ENCODE measurements at places on chromosomes 5 and 9.

DNA sequence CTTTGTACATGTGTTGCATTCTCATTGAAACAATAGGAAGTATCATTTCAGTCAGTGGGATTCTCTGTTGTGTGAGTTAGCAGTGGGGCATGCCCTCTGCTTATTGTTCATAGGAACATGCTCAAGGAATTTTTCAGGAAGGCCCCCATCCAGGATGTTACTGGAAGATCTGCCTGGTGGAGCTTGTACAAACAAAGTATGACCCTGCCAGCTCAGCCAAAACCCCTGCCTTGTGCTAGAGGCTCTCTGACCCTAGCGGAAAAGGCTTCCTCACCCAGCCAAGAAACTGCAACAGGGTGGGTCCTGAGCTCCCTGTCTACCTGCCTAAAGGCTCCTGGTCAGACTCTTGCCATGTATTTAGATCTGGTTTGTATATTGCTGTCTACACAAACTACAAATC is 43.2 kb downstream of the MRRF start:
- DNase-seq = no peak

- DNase-seq = no peak
Measured at GRCh38 chr9:13035822-13036221, 243.7 kb downstream of the MPDZ start.

GRCh38 chr5:150626853-150627276 is 13.6 kb upstream of the SYNPO start:
- no peak for DNase-seq

GRCh38 chr5:124932791-124933600 is 186.6 kb upstream of the ZNF608 start:
- no peak for DNase-seq

GRCh38 chr5:11617080-11617479 is 287.2 kb downstream of the CTNND2 start:
- no peak for DNase-seq

GRCh38 chr5:95739857-95740256 is 8.7 kb downstream of the RHOBTB3 start:
- DNase-seq = no peak

GRCh38 chr5:94080390-94080789 is 339.0 kb upstream of the POU5F2 start:
- DNase-seq = no peak

DNA sequence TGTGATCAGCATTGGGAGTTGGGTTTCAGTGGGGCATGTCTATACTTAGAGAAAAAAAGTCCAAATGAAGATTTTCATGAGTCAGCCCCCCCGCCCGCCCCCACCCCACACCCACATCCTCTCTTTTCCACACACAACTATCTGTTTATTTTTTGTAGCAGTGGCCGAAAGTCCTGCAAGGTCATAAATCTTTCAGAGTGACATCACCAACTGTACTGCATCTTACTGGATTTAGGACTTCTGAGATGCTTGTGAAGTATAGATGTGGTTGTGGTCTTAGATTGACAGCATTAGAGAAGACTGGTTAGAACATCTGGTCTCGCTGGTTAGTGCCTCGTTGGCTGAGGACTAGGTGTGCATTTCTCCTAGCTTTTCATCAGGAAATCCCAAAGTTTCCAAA is 7.3 kb upstream of the ROPN1L start:
- no peak for DNase-seq

- DNase-seq = no peak
Measured at GRCh38 chr9:130919559-130920145, 19.4 kb downstream of the FIBCD1 start.

- DNase-seq = no peak
Measured at GRCh38 chr5:42719034-42719433, 37.6 kb upstream of the CCDC152 start.

DNA sequence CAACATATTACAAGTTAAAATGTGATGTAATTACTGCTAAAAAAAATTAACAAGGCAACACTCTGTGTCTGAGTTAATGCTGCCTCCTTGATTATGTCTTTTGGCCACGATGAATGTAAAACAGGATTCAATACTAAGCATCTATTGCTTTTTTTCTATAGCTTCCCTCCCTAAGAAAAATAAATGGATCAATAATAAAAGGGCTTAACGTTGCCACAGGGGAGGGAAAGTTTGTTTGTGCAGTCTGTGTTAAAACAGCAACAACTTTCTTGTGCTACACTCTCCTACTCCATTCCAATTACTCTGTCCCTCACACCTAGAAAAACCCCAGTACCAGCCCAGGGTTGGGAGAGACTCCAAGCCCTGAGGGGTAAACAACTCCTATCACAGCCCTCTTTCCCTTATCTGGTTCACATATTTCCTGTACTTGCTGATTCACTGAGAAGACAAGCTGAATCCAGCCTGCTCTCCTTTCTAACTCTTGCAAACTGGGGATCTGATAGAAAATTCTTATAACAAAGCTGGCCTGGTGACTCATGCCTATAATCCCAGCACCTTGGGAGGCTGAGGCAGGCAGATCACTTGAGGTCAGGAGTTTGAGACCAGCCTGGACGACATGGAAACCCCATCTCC is 44.8 kb downstream of the PTPN3 start:
- no peak for DNase-seq

DNA sequence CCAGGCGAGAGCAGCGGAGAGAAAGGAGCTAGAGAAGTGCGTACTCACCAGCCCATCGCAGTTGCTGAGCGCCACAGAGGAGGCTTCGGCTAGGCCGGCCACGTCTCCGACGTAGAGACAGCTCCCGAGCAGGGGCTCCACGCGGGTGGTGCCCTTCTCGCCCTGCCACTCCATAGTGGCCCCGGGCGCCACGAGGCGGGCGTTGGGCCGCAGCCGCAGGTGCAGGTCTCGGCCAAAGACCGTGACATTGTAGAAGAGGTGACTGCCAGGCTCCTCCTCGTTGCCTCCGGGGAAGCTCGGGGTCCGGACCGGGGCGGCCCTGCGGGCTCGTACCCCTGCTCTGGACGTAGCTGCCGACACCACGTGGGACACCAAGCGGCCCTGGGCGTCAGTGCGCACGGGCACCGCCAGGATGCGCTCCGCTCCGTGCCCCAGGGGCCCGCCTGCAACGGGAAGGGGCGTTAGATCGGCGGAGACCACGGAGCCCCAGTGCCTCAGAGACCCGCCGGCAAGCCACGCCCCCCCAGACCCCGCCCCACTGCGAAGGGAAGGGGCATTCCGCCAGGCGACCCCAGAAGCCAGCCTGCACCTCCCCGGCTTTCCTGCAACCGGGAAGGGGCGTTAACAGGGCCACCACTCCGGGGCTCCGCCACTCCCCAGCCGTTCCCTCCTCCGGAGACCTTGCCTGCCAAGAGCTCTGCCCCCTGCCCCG is 1.4 kb downstream of the ADAMTS2 start:
- no peak for DNase-seq

DNA sequence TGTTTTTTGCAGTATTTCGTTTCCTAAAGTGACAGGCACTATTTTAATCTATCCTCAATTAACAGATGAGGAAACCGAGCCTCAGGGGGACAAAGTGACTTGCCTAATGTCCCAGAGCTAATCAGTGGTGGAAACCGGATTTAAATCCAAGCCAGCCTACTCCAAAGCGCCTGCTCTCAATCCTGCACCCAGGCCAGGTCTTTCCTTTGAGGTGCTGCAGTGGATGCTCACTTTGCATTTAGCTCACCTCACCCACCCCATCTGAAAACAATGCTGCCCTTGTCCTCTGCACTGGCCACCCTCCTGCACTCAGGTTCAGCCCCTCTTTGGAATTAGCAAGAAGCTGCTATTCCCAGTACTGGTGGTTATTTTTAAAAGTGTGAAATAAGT is 16.0 kb downstream of the ANGPTL2 start:
- no peak for DNase-seq

DNA sequence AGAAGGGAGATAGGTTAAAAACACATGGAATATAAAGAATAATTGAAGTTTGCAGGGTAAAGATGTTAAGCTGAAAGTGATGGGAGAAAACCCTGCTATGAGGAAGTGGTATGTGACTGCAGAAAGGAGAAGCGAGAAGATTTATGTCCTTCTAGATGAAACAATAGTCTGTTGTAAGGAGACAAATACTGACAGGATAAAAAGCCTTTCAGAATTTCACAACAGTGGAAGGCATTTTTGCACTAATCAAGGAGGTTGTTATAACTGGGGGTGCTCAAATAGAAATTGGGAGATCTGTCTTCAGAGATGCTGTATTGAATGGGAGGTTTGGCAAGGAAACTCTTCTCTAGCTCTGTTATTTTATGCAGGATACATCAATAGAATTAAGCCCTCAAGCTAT is 69.6 kb downstream of the NMUR2 start:
- no peak for DNase-seq

Measured in hypothalamus (tissue), 51 donors.